ENCODE measurements at places on chromosomes 4 and X.

GRCh38 chrX:45003085-45003484, 130.1 kb downstream of the KDM6A start:
- no peak for DNase-seq
- no peaks in the 10 kb centered on the region for H3K27me3 ChIP-seq
- H3K36me3 ChIP-seq = no peaks in the 10 kb centered on the region
- H3K27ac ChIP-seq = no peak overlapping the region
- no peaks in the 10 kb centered on the region for H3K4me1 ChIP-seq
- H3K4me3 ChIP-seq = no peak overlapping the region

DNA sequence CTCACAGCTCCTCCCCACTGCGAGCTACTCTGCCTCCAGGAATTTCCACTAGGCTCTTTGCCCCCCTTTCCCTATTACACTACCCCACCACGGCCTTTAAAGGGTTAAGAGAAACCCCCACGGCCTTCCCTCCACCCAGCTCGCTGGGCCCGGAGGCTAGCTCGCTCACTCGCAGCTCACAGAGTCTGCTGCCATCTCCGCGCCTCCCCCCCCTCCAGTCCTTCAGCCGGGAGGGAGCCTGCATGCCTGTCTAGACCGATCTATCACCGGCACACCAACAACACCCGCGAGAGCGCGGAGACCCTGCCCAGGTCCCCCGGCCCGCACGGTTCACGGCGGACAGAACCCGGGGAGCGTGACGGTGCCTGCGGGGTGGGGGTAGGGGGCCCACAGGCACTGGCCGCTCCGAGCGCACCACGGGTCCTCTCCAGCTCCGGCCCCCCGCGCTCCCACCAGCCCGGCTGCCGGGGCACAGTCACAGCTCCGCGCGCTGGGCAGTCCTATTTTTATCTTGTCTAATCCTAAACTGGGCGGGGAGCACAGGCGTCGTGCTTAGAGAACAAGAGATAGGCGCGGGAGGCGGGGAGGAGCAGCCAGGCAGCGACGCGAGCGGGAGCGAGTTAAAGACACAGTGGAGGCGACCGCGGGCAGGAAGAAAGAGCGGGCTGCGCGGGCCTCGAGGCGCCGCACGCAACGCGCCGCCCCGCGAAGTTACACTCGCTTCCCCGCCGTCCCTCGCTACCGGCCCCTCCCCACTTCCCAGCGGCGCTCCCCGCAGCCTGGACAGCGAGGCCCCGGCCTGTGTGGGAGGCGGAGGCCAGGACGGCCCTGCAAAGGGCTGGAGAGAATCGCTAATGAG, 3.5 kb downstream of the BCOR start:
- H3K27me3 ChIP-seq = no peaks in the 10 kb centered on the region
- no peaks in the 10 kb centered on the region for H3K4me1 ChIP-seq
- peak overlapping the region; percentile 86 for H3K27ac ChIP-seq
- H3K36me3 ChIP-seq = no peaks in the 10 kb centered on the region
- H3K4me3 ChIP-seq = peak overlapping the region; percentile 52

- no peak overlapping the region for H3K27ac ChIP-seq
- no peaks in the 10 kb centered on the region for H3K27me3 ChIP-seq
- no peak overlapping the region for H3K4me3 ChIP-seq
- DNase-seq = no peak
- H3K4me1 ChIP-seq = no peaks in the 10 kb centered on the region
These were observed 3.0 kb upstream of the SHOX start for GRCh38 chrX:627510-627981.

GRCh38 chr4:2394528-2394927, 23.9 kb downstream of the ZFYVE28 start:
- no peaks in the 10 kb centered on the region for H3K27me3 ChIP-seq
- no peaks in the 10 kb centered on the region for H3K36me3 ChIP-seq
- DNase-seq = no peak
- H3K4me3 ChIP-seq = no peak overlapping the region
- peaks cover 6% of the 10 kb centered on the region for H3K4me1 ChIP-seq
- no peak overlapping the region for H3K27ac ChIP-seq

- no peak for DNase-seq
- H3K4me3 ChIP-seq = no peak overlapping the region
- H3K27me3 ChIP-seq = no peaks in the 10 kb centered on the region
- no peaks in the 10 kb centered on the region for H3K36me3 ChIP-seq
- no peak overlapping the region for H3K27ac ChIP-seq
- no peaks in the 10 kb centered on the region for H3K4me1 ChIP-seq
These were observed 67.2 kb downstream of the ANTXR2 start for GRCh38 chr4:80005863-80006262.

- no peak overlapping the region for H3K27ac ChIP-seq
- DNase-seq = no peak
- H3K4me3 ChIP-seq = no peak overlapping the region
- H3K27me3 ChIP-seq = no peaks in the 10 kb centered on the region
- H3K36me3 ChIP-seq = no peaks in the 10 kb centered on the region
These were observed 11.7 kb upstream of the CLDN34 start for GRCh38 chrX:9955506-9955905.

DNA sequence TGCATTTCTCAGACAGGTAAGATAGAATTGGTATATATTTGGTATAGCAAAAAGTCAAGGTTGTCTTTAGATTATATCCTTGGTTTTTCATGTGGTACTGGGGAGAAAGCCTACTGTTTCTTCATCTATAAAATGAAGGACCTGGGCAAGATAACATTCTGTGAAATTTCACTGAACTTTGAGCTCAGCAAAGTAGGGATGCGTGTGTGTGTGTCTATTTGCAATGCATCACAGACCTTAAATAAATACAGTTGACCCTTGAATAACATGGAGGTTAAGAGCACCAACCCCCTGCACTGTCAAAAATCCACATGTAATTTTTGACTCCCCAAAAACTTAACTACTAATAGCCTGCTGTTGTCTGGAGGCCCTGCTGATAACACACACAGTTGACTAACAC, 25.2 kb downstream of the TET2 start:
- H3K27me3 ChIP-seq = no peaks in the 10 kb centered on the region
- no peaks in the 10 kb centered on the region for H3K36me3 ChIP-seq
- no peaks in the 10 kb centered on the region for H3K4me1 ChIP-seq
- no peak overlapping the region for H3K27ac ChIP-seq
- DNase-seq = no peak

GRCh38 chrX:140274811-140275525, 229.9 kb downstream of the SOX3 start:
- no peaks in the 10 kb centered on the region for H3K36me3 ChIP-seq
- no peak for DNase-seq
- no peak overlapping the region for H3K4me3 ChIP-seq
- no peaks in the 10 kb centered on the region for H3K4me1 ChIP-seq
- H3K27ac ChIP-seq = no peak overlapping the region

DNA sequence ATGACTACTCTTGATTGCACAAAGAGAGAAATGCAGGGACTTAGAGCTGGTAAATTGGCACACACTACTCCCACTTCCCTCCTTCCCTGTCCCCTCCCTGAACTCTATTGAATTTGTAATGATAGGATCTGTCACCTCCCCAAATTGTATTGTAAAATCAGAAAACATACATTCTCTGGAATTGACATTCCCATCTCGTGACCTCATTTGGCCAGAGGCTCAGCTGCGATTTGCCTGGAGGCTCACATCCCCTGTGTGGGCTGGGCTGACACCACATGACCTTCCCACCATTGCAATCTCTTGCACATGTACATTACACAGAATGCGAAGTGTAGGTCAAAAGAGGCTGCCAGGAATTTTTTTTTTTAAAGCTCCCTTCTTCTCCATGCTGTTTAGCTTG, 172.1 kb downstream of the MID1IP1 start:
- no peak overlapping the region for H3K4me3 ChIP-seq
- H3K27me3 ChIP-seq = no peaks in the 10 kb centered on the region
- no peaks in the 10 kb centered on the region for H3K4me1 ChIP-seq
- DNase-seq = no peak

DNA sequence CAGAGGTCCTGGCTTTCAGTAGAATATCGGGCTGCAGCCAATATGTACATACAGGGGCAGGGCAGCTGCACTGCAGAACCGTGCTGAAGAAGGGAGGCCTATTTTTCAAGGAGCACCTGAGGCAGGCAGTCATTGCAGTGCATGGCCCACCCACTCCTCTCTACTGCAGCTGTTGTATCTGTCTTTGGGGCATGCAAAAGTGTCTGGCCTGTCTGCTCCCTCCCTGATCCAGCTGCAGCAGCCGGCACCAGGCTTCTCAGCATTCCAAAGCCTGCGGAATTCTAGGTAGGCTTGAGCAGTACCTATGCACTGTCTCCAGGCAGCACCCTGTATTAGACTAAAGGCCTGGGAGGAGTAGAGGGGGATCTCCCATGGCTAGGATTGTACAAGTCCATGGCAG, 415.2 kb upstream of the MAGEB16 start:
- H3K4me1 ChIP-seq = no peaks in the 10 kb centered on the region
- H3K27me3 ChIP-seq = no peaks in the 10 kb centered on the region
- H3K4me3 ChIP-seq = no peak overlapping the region

- peaks cover 9% of the 10 kb centered on the region for H3K4me1 ChIP-seq
- H3K36me3 ChIP-seq = no peaks in the 10 kb centered on the region
- no peaks in the 10 kb centered on the region for H3K27me3 ChIP-seq
- no peak overlapping the region for H3K4me3 ChIP-seq
- H3K27ac ChIP-seq = no peak overlapping the region
These were observed 158.5 kb downstream of the NR3C2 start for GRCh38 chr4:148283665-148284064.

GRCh38 chr4:184384056-184384809, 90.1 kb downstream of the IRF2 start:
- no peaks in the 10 kb centered on the region for H3K27me3 ChIP-seq
- peak overlapping the region; percentile 79 for H3K27ac ChIP-seq
- H3K4me1 ChIP-seq = peaks cover 10% of the 10 kb centered on the region
- DNase-seq = peak; percentile 40

GRCh38 chr4:2083826-2084160, 24.7 kb downstream of the NAT8L start:
- H3K27me3 ChIP-seq = no peaks in the 10 kb centered on the region
- no peaks in the 10 kb centered on the region for H3K36me3 ChIP-seq
- no peaks in the 10 kb centered on the region for H3K4me1 ChIP-seq
- peak; percentile 3 for DNase-seq

DNA sequence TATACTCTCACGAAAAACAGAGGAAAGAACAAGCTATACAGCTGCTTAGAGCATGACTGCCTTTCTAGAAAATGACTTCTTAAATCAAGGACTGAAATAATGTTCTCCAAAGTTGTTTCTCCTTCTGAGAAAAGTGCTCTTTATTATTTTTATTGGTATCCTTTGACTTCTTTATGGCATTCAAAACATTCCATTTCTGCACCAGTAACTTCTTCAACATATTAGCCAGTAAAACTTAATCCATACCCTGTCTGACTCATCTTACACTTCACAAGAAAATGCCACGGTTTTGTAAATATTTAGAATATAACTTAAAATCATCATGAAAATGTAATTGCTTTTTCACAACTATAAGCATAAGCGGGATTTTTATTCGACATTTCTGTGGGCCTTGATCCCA, 180.4 kb downstream of the NR3C2 start:
- H3K27me3 ChIP-seq = no peaks in the 10 kb centered on the region
- H3K4me1 ChIP-seq = no peaks in the 10 kb centered on the region
- no peak overlapping the region for H3K4me3 ChIP-seq
- no peaks in the 10 kb centered on the region for H3K36me3 ChIP-seq
- no peak overlapping the region for H3K27ac ChIP-seq

GRCh38 chr4:67721315-67721769, 20.4 kb upstream of the UBA6 start:
- H3K27ac ChIP-seq = no peak overlapping the region
- no peaks in the 10 kb centered on the region for H3K36me3 ChIP-seq
- no peak for DNase-seq
- H3K4me3 ChIP-seq = no peak overlapping the region
- no peaks in the 10 kb centered on the region for H3K27me3 ChIP-seq

- no peaks in the 10 kb centered on the region for H3K27me3 ChIP-seq
- no peak overlapping the region for H3K4me3 ChIP-seq
- no peaks in the 10 kb centered on the region for H3K4me1 ChIP-seq
- no peaks in the 10 kb centered on the region for H3K36me3 ChIP-seq
These were observed 106.2 kb upstream of the MAML3 start for GRCh38 chr4:140260227-140260626.

- peaks cover 8% of the 10 kb centered on the region for H3K4me1 ChIP-seq
- no peaks in the 10 kb centered on the region for H3K36me3 ChIP-seq
- DNase-seq = peak; percentile 64
- H3K4me3 ChIP-seq = peak overlapping the region; percentile 46
- no peak overlapping the region for H3K27ac ChIP-seq
These were observed 587 bp downstream of the TACC3 start for GRCh38 chr4:1721666-1722550.

- H3K36me3 ChIP-seq = no peaks in the 10 kb centered on the region
- DNase-seq = peak; percentile 93
- peaks cover 2% of the 10 kb centered on the region for H3K4me1 ChIP-seq
- peak overlapping the region; percentile 99 for H3K27ac ChIP-seq
These were observed 2.9 kb downstream of the MAML3 start for GRCh38 chr4:140150886-140151698.

DNA sequence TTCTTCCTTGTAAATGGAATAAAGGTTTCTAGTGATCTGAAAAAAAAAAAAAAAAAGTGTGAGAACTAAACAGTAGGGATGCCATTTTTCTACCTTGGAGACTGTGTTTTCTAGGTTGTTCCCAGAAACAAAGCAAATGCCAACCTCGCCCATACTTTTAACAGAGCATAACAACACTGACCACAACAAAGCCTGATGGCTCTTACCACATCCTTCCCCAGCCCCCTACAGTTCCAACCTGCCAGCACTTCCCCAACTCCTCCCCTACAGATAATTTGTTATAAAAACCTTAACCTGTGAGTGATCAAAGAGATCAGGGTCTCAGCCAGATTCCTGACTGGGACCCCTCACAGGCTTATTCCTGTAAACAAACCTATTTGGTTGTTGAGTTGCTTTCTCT, 940.0 kb downstream of the SH3BGRL start:
- no peaks in the 10 kb centered on the region for H3K36me3 ChIP-seq
- no peaks in the 10 kb centered on the region for H3K27me3 ChIP-seq
- no peak for DNase-seq
- no peak overlapping the region for H3K4me3 ChIP-seq

- no peak for DNase-seq
- no peak overlapping the region for H3K4me3 ChIP-seq
- H3K27me3 ChIP-seq = no peaks in the 10 kb centered on the region
- no peaks in the 10 kb centered on the region for H3K4me1 ChIP-seq
These were observed 106.7 kb upstream of the LCORL start for GRCh38 chr4:18128241-18128640.

- H3K4me1 ChIP-seq = no peaks in the 10 kb centered on the region
- no peak overlapping the region for H3K4me3 ChIP-seq
- no peaks in the 10 kb centered on the region for H3K27me3 ChIP-seq
- DNase-seq = no peak
These were observed 234.0 kb downstream of the OPHN1 start for GRCh38 chrX:68199062-68199848.

- no peak for DNase-seq
- H3K4me1 ChIP-seq = no peaks in the 10 kb centered on the region
- no peak overlapping the region for H3K27ac ChIP-seq
- H3K4me3 ChIP-seq = no peak overlapping the region
- no peaks in the 10 kb centered on the region for H3K36me3 ChIP-seq
These were observed 55.2 kb downstream of the LGI2 start for GRCh38 chr4:24975510-24975909.

GRCh38 chr4:5472160-5472591, 236.2 kb downstream of the EVC2 start:
- no peak overlapping the region for H3K4me3 ChIP-seq
- no peak for DNase-seq
- H3K36me3 ChIP-seq = no peaks in the 10 kb centered on the region
- no peaks in the 10 kb centered on the region for H3K27me3 ChIP-seq
- no peak overlapping the region for H3K27ac ChIP-seq
- no peaks in the 10 kb centered on the region for H3K4me1 ChIP-seq

Measured in ovary (tissue), 10 donors.